Heart right ventricle (tissue), 16 donors: ENCODE measurements at places on chromosomes 11 and 22.
A peak's percentile ranks its signal among the peaks of the same experiment; 100 is the strongest.

GRCh38 chr11:66044757-66045156 is 4.2 kb downstream of the GAL3ST3 start:
- DNase-seq = no peak

- DNase-seq = no peak
Observed at GRCh38 chr11:9060700-9061111, 30.7 kb downstream of the SCUBE2 start.

- DNase-seq = no peak
Observed at GRCh38 chr11:72965672-72966071, 151.5 kb downstream of the ATG16L2 start.

DNA sequence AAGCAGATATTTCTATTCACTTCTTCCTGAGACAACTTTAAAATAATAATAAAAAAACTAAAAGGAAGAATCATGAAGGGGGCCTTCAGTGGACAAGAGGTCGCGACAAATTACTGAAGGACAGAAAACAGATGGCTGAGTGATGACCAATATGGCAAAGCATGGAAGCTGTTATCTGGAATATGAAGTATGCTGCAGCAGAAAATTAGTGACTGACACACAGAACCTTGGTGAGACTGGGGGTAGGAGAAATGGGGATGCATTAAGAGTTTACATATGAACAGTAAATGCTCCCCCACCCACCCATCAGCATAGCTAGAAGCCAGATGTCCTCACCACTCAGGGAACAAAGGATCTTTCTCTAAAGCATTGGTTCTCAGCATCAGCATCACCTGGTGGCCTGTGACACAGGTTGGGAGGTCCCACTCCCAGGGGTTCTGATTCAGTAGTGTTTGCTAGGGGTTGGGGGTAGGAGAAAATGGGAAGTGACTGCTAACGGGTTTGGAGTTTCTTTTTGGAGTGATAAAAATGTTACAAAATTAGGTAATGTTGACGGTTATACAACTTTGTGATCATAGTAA is 59.7 kb downstream of the NARS2 start:
- no peak for DNase-seq

- DNase-seq = no peak
Observed at GRCh38 chr22:23237841-23238240, 57.5 kb downstream of the BCR start.

DNA sequence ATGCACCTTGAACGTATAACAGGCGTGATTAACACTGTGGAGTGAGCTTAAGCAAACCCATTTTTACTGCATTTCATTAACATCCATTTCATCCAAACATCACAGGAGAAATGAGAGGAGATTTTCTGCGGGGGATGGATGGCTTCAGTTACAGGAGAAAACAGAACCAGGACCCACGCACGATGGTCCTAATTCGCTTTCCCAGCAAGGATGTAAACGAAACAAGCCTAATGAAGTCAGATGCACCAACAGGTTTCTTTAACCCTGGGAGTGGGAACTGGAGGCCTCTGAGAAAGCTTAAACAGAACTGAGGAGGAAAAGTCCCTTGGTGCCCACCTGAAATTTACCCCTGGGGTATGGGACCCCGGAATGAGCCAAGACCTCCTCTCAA is 2.7 kb downstream of the CADM1 start:
- DNase-seq = no peak

GRCh38 chr11:64810891-64811272 is 531 bp upstream of the MEN1 start:
- no peak for DNase-seq

DNA sequence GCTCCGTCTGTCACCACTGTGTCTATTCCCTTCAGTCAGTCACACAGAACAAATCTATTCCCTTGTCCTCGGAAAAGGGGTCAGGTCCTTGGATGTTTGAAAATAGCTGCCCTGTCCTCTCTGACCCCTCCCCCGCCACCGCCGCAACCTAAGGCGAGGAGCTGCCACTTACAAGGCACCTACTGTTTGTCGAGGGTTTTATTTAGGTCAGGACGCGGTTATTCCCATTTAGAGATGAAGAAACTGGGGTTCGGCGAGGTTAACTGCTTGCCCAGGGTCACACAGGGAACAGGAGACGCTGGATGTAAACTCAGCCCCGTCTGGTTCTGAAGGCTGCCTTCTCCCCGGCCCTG is 1468.1 kb downstream of the BRD1 start:
- DNase-seq = no peak

GRCh38 chr22:28989484-28989883 is 72.1 kb downstream of the C22orf31 start:
- DNase-seq = no peak

DNA sequence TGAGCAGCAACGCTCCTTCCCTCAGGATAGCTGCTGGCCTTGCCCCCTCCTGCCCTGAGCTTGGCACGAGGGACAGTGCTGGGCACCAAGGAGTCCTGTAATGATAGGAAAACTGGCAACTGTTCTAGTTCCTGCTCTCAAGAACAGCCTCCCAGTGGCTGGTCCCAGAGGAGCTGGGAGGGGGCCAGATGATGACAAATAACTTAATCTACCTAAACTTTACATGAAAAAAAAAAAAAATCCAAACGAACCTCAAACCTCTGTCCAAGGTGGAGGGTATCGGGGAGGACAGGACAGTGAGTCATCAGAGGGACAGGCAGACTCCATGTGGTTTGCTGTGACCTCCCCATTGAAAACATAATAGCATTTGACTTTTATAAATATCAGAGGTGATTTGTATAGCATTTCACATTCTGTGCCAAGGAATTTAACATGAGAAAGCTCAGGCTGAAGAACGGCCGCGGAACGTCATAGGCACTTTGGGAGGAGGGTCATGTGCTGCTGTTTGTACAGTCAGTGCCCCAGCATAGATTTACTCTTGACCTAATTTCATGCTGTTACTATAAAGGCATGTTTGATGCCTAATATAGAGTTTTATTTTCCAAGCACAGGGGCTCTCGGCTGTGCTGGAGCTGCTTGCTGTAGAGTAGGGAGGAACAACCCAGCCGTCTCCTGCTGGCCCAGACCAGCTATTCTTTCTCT is 98.2 kb upstream of the NNMT start:
- peak; percentile 80 for DNase-seq

- DNase-seq = no peak
Observed at GRCh38 chr11:115712296-115712695, 208.1 kb upstream of the CADM1 start.

DNA sequence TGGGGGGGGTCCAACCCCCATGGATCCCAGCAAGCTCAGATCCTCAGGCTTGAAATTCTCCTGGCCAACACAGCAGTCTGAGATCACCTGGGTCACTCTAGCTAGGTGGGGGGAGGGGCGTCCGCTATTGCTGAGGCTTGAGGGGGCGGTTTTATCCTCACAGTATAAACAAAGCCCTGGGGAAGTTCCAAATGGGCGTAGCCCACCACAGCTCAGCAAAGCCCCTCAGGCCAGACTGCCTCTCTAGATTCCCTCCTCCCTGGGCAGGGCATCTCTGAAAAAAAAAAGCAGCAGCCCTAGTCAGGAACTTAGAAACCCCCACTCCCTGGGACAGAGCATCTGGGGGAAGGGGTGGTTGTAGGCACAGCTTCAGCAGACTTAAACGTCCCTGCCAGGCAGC is 16.7 kb downstream of the TRPC6 start:
- DNase-seq = no peak

- DNase-seq = no peak
Observed at GRCh38 chr22:21730535-21731308, 4.9 kb downstream of the YPEL1 start.

DNA sequence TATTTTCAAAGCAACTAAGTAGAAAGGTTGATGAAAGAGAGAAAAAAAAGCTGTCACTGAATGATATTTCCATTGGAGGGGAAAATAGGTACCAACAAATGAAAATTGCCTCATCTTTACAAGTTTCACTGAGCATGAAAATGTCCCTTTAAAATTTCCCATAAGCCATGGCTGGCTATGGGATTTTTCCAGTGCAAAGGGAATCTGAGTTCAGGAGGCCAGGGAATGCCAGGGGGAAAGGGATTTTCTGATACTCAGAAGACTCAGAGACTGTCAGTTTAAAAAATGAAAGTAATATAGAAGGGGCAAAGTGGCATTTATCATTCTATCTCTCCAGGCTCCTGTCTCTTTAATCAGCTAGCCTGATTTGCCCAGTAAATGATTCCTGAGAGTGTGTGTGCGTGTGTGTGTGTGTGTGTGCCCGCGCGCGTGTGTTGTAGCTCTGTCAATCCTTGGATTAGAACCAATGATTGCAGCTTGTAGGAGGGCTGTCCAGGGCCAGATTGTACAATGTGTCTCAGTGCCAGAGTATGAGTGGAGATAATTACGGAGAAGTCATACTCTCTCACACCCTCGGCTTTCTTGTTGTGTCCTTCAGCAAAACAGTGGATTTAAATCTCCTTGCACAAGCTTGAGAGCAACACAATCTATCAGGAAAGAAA is at the start of gene NTM:
NTM (plus strand) TSS at position 526 of the 662 bp plus-strand sequence.
- DNase-seq = peak; percentile 69

DNA sequence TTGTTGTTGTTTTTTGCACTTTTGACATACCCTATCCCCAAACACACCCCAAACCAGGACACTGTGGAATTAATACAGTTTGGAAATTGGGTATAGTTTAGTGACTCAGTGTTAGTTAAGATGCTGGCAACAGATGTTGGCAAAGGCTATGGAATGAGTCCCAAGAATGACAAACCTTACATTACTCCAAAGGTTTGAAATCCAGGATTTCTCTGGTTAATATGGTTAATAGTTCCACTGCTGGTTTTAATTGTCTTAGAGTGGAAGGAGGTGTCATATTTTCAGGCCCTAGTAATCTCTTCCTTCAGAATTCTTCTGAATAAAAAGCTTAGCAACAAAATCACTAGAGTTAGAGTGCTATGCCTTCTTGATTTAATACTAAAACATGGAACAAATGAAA is 775 bp downstream of the LPXN start:
- no peak for DNase-seq

- DNase-seq = no peak
Observed at GRCh38 chr11:2360081-2360642, 16.9 kb upstream of the CD81 start.

GRCh38 chr11:87281496-87281895 is 243.8 kb downstream of the TMEM135 start:
- no peak for DNase-seq

DNA sequence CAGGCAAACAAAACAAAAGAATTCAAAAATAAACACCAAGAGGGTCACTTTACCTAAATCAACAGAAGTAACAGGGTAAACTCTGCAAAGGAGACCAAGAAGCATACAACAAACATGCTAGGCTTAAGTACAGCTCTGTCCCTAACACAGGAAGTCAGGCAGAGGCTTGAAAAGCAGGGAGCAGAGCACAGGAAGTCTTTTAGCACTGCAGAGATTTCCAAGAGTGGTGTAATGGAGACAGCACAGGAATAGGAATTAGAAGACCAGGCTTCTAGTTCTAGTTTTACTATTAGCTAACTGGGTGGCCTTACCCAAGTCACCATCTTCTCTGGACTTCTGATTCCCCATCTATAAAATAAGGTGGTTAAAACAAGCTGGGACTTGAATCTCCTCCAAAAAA is 1.9 kb downstream of the RBFOX2 start:
- no peak for DNase-seq

DNA sequence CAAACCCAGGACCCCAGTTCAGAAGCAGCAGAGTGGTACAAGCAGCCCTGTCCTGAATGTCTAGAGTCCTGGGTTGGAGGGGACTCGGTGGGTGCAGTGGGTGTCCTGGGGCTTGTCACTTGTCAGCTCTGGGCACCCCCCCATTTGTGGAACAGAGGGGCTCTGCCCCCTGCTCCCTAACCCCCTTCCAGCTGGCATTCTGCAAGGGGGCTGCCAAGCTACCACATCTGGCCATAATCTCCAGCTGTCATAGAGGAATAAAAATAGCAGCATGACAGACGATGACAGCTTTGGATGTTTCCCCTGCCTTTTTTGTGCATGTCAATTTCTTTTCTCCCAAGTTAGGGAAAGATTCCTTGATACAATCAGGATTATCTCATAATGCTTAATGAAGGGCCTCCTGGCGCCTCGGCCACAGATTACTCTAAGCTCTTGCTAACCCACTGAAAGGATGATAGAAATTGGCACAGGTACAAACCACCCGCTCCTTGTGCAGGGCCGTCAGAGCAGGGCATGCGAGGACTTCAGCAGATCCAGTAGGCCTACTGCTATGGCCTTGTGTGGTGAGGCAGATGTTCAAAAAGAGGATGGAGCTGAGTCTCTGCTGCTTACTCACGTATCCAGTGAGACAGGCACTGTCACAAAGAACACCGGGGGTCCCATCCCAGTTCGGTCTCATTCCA is 83.0 kb downstream of the ISX start:
- no peak for DNase-seq

DNA sequence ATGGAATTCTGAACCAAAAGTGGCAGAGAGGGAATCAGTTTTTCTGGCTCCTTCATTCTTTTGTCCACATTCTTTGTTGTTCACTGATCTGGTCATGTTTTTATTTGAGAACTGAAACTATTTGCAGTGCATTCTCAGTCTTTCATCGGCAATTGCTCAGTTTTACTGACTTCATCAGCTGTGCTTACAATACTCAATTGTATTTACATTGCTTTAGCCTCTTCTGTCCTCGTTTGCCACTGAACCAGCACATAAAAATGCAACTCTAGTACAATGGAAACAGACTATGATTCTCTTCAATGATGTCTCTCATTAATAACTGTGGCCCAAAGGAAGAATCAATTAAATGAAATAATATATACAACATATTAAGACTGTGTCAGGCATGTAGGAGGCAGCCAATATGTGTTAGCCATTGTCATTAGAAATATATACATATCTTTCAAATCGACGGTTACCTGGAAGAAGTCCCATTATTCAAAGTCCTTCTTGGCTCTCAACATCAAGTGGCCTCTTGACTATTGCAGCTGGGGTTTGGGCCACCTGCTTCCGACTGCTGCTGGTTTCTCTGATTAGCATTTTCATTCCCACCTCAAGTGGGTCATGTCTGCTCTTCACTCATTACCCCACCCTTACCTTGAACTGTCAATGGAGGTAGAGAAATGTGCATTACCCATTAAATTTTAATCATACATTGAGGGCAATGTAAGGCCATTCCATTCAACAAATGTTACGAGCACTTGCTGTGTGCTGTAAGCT is 600.1 kb downstream of the INSC start:
- DNase-seq = no peak

DNA sequence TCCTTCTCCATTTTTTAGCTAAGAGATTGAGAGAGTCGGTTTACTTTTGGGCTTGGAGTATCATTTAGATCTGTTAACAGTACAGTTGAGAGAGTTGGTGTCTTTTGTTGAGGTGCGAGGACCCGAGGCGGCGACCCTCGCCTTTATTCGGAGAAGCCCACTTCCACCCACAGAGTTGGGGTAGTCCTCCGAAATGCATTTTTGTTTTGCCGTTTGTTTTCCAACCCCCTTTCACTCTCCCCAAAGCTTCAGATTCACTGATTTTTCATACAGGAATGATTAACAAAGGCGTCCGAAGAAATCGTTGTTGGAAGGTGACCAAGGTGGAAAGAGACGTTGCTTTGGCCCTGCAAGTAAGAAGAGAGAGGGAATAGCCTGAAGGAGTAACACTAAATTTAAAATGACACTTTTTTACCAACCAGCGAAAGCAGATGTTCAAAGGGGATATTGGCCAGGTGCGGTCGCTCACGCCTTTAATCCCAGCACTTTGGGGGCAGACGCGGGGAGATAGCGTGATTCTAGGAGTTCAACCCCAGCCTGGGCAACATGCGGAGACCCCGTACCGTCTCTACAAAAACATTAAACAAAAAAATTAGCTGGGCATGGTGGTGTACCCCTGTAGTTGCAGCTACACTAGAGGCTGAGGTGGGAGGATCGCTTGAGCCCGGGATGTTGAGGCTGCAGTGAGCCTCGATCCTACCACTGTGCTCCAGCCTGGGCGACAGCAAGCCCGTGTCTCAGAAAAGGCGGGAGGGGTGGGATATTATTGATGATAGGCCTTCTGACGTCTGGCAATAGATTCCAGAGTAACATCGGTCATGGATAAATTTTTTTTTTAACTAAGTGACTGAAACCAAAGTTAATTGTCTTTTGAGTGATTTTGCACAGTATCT is 899 bp upstream of the RAB30 start:
- no peak for DNase-seq
